ENCODE measurements at places on chromosomes 5 and 9. TPM values are rescaled to one million over a fixed set of nuclear protein-coding genes. Genes with fewer than 3 reads are reported as not detected.

DNA sequence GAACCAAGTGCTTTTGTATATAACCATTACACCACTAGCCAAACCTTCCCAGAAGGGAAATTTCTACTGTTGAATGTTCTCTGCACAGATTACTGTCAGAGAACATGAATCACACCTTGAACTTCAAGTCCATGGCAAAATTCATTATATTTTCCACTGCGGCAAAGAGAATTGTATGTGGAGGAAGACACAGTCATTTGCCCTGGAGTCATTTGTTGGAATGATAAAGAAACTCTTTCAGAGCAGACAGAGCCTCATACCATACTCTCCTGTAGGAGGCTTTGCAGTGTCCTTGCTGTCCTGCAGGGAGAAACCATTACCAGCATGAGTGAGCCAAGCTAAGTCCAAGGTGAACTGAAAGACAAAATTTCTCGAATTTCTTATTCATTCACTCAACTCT is 369.0 kb downstream of the ARHGEF28 start:
- H3K27ac ChIP-seq, result no peak overlapping the region
- H3K4me1 ChIP-seq, result no peaks in the 10 kb centered on the region
- H3K4me3 ChIP-seq, result no peak overlapping the region

CYLC2 gene
- not detected for polyA plus RNA-seq

IGIP gene
- 0.08 TPM for polyA plus RNA-seq

DNA sequence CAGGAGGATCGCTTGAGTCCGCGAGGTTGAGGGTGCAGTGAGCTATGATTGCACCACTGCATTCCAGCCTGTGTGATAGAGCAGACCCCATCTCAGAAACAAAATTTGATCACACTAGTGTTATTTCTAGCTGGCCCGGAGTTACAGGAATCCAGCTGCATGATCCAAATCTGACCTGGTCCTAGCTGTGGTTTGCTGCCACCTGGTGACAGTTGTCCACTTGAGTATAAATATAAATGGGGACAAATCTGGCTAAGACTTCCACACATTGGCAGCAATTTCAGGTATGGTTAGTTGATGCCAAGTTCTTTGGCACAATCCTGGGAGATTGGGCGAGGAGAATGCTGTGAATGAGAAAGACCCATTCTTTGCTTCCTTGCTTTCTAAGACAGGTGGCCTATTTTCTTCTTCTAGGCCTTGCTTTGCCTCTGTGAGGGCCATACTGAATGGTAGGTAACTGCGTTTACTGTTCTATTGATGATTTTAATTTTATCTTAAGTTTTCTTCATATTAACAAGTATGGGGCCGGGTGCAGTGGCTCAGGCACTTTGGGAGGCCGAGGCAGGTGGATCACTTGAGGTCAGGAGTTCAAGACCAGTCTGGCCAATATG is 35.4 kb downstream of the UBE2R2 start:
- H3K4me3 ChIP-seq, result no peak overlapping the region
- H3K27ac ChIP-seq, result peak overlapping the region; percentile 43
- H3K4me1 ChIP-seq, result peaks cover 31% of the 10 kb centered on the region
- peak; percentile 65 for DNase-seq
- no peaks in the 10 kb centered on the region for H3K27me3 ChIP-seq
- peaks cover 12% of the 10 kb centered on the region for H3K36me3 ChIP-seq

LURAP1L gene
- polyA plus RNA-seq, result not detected

HK3 gene
- polyA plus RNA-seq, result 174 TPM

- DNase-seq, result no peak
Observed at GRCh38 chr9:34240006-34240405, 61.2 kb downstream of the UBAP1 start.

DNA sequence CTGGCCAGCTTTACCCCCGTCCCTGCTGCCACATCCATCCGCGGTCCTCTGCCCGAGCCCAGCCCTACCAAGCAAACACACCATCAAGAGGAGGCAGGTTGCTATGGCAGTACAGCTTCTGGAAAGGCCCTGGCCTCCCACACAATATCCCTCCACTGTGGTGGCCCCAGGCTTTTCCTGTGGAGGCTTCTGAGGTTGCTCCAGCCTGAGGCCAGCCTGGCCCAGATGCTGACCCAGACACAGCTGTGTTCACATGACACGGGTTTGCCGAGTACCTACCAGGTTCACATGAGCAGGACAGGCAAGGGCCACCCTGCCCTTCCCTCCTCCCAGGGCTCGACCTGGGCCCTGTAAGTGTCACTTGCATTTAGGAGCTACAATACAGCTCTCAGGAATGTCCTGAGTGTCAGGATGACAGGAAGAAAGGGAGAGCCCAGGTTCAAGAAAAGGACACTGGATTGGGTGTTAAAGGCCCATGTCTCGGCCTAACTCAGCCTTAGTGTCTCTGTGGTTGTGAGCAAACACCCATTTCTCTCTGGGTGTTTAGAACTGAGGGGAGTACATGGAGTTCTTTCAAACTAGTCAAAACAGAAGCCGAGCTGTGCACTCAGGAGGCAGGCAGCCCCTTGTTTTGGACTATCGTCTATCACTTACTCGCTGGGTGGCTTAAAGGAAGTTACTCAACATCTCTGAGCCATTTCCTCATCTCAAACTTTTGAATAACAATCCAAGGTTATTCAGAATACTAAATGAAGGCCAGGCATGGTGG is 40.2 kb downstream of the NAIF1 start:
- H3K27me3 ChIP-seq, result no peaks in the 10 kb centered on the region
- DNase-seq, result peak; percentile 71

GRCh38 chr9:121360601-121361374 is 9.3 kb downstream of the STOM start:
- H3K4me1 ChIP-seq, result peaks cover 50% of the 10 kb centered on the region
- H3K27me3 ChIP-seq, result no peaks in the 10 kb centered on the region
- no peak for DNase-seq
- no peak overlapping the region for H3K4me3 ChIP-seq

GRCh38 chr9:129724456-129725190 is 28.2 kb downstream of the PTGES start:
- no peaks in the 10 kb centered on the region for H3K36me3 ChIP-seq
- H3K27ac ChIP-seq, result no peak overlapping the region
- no peak overlapping the region for H3K4me3 ChIP-seq
- peaks cover 4% of the 10 kb centered on the region for H3K4me1 ChIP-seq
- no peak for DNase-seq
- no peaks in the 10 kb centered on the region for H3K27me3 ChIP-seq

TEK gene
- polyA plus RNA-seq, result not detected

MLANA gene
- polyA plus RNA-seq, result not detected

CTXN3 gene
- polyA plus RNA-seq, result not detected

DNA sequence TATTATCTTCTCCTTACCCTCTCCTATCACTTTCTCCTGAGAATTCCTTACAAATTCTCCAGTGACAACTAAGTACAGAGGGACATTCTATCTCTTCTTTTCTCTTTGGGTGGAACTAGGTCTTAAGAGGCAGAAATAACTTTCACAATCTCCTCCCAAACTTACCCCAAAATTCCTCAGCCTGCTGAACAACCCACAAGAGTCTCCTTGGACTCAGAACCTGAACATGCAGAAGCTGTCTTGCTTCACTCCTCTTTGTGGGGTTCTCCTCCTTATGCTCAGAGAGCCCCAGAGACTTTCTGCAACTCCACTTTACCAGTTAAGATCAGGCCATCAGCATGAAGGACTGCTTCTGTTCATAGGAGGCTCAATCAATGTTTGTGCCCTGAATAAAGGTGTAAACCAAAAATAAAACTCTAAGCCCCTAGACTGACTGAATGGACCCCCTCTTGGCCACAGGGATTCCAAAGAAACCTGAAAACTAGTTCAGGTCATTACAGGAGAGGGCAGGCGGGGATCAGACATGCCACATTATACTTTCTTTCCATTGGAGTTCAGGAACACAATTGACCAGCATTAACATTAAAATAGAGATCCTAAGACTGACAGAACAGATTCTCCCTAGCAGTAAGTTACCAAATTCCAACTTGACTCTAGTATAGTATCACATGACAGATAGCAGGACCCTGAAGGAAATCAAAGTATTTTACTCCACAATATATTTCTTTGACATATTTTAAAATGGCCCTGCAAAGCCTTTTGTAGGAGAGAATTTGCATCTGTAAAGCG is 179.7 kb upstream of the FBXL17 start:
- no peaks in the 10 kb centered on the region for H3K27me3 ChIP-seq
- no peak overlapping the region for H3K4me3 ChIP-seq
- no peaks in the 10 kb centered on the region for H3K36me3 ChIP-seq

DNA sequence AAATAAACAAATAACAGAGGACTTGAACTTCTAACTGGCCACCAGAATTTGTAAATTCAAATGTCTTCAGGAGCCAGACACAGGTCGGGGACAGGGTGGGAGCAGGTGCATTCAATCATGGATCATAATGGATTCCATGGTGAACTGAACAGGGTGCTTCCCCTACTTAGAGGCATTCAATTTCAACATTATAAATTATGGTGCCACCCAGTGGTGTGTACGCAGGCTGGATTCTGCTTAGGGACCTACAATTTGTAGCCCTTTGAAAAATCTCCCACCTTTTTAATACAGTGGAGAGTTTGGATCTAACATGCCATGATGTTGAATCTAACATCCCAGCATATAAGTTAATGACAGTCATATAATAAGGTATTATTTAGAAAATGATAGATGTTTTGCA is 22.3 kb downstream of the KLF9 start:
- no peaks in the 10 kb centered on the region for H3K27me3 ChIP-seq
- H3K36me3 ChIP-seq, result no peaks in the 10 kb centered on the region
- DNase-seq, result no peak
- no peak overlapping the region for H3K27ac ChIP-seq
- no peak overlapping the region for H3K4me3 ChIP-seq

MARCHF3 gene
- polyA plus RNA-seq, result 1.6 TPM

DNA sequence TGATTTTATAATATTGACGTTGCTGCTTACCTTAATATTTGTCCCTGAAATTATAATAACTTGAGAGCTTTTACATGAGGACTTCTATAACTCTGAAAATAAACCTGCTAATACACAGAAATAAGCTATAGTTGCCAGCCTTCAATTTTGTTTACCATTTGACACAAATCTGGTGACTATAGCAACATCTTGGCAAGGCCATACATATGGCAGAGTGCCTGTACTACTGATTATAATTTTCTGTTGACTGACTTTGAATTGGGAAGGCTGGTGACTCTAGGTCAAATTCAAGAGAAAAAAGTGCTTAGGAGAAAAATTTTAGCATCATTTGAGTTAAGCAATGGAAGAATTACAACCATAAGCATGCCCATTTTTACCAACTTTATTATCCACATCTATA is 581.4 kb upstream of the PTPRD start:
- no peaks in the 10 kb centered on the region for H3K36me3 ChIP-seq
- no peak overlapping the region for H3K4me3 ChIP-seq
- no peaks in the 10 kb centered on the region for H3K4me1 ChIP-seq
- H3K27ac ChIP-seq, result no peak overlapping the region
- no peak for DNase-seq
- H3K27me3 ChIP-seq, result no peaks in the 10 kb centered on the region

SPATA31C1 gene
- not detected for polyA plus RNA-seq

- peak within 1 kb of the TSS; percentile 44 for H3K4me3 ChIP-seq
- H3K4me1 ChIP-seq, result peaks cover 10% of the 10 kb centered on the region
- H3K27me3 ChIP-seq, result no peaks in the 10 kb centered on the region
- DNase-seq, result no peak
- H3K36me3 ChIP-seq, result no peaks in the 10 kb centered on the region
Observed at GRCh38 chr9:96383165-96383942, at the start of gene SLC35D2. TSS of gene SLC35D2 (minus strand) at chr9:96383711. CDS start at chr9:96383634, 77 bp downstream.

Data from CD14-positive monocyte (primary cell).